ENCODE measurements at places on chromosomes 16 and 17.
A peak's percentile ranks its signal among the peaks of the same experiment; 100 is the strongest.

DNA sequence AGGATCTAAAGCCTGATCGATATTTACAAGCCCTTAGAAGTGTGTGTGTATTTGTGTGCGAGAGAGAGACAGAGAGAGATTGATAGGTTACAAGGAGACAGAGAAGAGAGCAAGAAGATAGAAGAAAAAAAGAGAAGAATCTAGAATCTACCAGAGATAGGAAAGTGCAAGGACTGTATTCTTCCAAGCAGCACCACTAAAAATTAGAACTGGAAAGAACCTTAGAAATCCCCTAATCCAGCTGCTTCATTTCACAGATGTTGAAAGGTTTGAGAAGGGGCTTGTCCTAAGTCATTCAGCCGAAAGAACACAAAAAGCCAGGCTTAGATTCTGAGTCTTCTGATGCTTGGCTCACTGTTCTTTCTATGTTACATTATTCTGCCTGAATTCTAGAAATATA is 92.2 kb downstream of the HS3ST3A1 start:
- DNase-seq, result no peak

- no peak for DNase-seq
Observed at GRCh38 chr16:85062845-85063244, 35.2 kb downstream of the KIAA0513 start.

- DNase-seq, result no peak
Observed at GRCh38 chr17:6704470-6705052, 8.6 kb downstream of the SLC13A5 start.

DNA sequence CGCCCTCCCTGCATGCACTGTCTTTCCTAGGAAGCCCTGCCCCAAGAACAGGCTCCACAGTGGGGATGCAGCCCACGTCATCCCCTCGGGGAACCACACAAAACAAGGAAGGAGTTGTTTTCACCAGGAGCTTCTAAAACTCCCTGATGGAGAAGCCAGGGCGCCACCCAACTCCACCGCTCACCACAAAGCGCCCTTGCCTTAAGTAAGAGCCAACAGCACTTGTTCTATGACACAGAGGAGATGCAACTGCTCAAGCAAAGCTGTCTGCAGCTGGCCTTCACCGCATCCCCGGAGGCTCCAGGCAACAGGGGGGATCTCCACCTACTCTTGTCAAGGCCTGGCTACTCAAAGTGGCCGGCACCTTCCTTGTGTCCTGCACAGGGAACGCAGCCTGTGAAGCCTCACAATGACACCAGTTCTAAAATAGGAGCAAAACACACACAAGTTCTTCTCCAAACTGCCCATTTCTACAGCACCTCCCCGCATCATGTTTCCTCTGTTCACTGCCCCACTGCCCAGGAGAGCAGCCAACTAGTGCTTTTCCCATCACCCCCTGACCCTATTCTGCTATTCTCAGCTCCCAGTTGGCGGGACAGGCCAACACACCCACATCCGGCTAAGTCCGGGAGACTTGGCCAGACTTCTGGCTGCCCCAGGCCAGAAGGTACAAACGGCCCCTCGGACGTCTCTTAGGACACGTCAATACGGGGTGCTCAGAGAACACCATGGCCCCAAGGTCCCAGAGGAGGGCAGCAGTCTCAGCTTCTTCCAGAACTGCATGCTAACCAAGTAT is 24.2 kb downstream of the MPG start:
- DNase-seq, result no peak

DNA sequence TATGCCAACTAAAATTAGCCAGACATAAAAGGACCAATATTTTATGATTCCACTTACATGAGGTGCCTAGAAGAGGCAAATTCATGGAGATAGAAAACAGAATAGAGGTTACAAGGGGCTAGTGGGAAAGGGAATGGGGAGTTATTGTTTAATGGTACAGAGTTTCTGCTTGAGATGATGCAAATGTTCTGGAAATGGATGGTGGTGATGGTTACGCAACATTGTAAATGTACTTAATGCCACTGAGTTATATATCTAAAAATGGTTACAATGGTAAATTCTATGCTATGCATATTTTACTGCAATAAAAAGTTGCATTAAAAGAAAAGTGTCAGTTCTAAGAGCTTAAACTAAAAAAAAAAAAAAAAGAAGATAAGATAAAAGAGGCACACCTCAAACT is 17.9 kb downstream of the MT1X start:
- no peak for DNase-seq

DNA sequence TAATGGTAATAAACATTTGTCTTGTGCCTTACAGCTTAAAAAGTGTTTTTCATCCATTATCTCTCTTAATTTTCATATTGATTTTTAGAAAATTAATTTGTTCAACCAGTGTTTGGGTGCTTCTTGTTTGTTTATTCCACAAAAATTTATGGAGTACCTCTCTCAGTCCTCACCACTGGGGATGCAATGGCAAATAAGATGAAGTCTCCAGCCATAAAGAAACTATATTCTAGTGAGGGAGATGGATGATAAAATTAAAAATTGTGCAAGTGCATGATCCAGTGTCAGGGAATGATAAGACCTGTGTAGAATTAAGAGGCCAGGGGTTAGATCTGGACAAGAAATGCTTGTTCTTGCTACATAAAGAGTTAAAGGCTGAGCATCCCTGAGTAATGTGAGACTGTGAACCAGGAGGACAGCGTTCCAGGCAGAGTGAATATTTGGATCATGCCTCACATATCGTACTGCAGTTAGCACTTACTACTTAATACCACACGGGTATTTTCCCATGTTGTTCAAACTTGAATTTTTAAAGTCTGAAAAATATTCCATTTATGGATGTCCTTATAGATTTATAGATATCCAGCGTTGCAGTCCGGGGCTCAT is 535.7 kb upstream of the HSBP1 start:
- no peak for DNase-seq

GRCh38 chr16:1691276-1691675 is 13.2 kb downstream of the JPT2 start:
- no peak for DNase-seq

DNA sequence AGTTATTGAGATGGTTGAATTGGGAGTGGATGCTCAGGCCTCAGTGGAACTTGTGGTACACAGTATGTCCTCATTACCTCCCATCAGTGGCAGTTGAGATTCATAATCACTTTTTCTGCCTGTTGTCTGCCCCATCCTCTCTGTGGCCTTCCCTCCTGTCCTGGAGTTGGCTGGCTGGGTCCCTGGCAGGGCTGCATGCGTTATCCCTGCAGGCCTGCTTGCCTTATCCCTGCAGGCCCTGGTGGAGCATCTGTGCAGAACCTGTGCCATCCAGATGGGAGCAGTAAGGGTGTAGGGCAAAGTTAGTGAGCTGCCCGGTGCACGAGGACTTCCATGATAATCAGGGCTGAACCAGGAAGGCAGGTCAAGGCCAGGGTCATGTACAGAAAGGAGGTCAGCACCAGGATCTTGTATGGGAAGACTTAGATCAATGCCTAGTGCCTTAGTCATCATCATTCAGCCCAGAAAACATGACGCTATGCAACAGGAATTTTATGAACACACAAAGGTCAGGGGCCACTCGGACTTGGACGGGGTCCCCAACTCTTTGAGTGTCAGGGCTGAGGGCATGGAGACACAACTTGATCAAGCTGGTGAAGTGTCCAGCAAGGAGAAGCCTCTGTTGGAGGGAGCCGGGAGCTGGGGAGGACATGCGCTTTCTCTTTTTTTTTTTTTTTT is 47.2 kb downstream of the ABCC1 start:
- DNase-seq, result peak; percentile 52

DNA sequence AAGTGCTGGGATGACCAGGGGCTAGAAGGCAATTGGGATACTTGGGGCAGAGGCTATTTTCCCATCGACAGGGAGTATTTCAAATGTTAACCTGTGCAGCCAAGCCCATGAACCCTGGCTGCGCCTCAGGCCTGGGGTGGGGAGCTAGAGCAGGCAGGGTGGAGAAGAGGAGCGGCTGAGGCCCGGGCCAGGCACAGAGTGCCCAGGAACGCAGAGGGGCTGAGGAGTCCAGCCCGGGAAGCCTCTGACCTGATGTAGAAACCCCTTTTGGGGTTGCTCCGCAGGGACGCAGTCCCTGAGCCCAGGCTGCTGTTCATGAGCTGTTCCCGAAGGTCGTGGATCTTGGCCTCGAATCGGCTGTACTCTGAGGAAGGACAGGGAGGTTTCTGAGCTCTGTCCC is 16.8 kb upstream of the ASGR1 start:
- DNase-seq, result no peak

DNA sequence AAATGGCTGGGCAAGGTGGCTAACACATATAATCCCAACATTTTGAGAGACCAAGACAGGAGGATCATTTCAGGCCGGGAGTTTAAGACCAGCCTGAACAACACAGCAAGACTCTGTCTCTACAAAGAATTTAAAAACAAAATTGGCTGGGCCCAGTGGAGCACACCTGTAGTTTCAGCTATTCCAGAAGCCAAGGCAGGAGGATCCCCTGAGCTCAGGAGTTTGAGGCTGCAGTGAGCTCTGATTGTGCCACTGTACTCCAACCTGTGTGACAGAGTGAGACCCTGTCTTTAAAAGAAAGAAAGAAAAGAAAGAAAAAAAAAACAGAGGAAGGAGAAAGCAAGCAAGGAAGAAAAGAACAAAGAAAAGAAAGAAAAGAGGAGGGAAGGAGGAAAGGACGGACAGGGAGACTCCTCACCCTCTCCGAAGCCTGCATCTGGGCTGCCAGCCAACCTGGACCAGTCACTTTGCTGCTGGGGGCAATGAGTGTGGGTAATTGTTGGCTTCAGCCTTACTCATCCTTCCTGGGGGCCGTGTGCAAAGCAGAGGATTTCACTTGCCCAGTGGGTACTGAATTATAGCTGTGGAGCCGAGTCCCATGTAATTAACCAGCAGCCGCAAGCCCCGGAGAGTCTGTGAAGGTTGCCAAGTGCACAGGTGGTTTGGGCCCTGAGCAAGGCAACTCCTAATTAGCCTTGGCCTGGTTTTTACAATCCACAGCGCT is 6.7 kb upstream of the MT4 start:
- DNase-seq, result peak; percentile 48

DNA sequence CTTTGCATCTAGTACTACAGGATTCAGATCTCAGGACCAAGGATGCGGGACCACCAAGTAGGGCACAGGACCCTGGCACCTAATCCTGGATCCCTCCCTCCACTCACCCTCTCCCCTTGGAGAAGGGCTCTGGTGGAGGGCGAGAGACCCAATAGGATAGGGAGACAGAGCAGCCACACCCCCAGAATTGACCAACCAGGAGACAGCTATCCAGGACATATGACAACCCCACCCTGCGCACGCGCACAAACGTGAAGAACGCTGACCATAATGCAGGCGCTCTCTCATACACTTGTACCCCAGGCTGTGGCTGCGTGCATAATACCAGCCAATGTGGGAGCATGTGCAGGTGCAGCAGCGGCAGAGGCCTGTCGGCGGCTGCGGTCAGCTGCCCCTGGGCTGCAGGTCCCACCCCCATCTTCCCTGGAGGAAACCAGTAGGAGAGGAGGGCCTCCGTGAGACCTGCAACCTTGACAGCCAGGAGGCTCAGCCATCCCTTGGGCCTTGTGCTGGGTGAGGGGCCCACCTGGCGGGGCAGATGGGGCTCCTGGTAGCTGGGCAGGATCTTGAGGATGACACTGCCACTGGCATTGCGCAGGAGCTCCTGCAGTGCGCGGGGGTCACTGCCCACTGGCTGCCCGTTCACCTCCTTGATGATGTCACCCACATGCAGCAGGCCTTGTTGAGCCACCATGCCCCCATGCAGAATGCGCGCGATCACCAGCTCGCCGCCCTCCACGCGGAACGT is 25.4 kb downstream of the MPP2 start:
- DNase-seq, result no peak

- DNase-seq, result no peak
Observed at GRCh38 chr16:78389009-78389498, 289.6 kb downstream of the WWOX start.
